Activated T-cell treated with anti-CD3 and anti-CD28 coated beads for 4 hours (primary cell): ENCODE measurements at places on chromosomes 11 and 22.
A peak's percentile ranks its signal among the peaks of the same experiment; 100 is the strongest.

DNA sequence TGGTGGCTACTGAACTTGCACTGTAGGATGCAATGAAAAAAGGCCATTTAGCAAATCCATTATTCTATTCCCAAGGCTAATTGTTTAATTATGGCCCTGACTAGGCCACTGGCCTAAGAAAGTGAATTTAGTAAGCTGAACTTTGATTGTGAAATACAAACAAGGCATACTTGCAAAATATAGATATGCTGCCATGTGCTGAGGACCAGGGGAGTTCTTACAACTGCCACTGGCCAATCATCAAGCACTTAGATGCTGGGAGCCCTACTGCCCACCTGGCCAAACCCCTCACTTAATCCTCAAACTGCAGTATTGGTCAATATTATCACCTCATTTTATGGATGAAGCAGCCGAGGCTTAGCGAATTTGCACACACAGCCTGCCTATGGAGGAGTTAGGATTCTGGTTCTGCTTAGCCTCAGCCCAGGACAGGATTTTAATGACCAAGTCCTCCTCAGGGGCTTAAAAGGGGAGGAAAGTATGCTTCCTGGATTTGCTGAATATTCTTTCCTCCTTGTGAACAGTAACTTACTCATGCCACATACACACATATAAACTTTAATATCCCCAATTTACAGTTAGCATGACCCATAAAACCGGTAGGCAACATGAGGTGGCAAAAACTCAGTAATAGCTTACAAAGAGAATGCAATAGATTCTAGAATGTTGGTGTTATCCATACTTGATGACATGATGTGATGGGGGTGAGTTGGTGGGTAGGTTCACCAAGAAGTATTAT lies 39.3 kb downstream of the CD44 start:
- no peak for DNase-seq

GRCh38 chr22:36395055-36395849 lies 7.5 kb upstream of the MYH9 start:
- no peak for DNase-seq

GRCh38 chr11:63986156-63986931 lies at the start of gene OTUB1:
Gene OTUB1 (plus strand): TSS chr11:63986438. CDS start chr11:63986457, 19 bp downstream.
- peak; percentile 81 for DNase-seq

DNA sequence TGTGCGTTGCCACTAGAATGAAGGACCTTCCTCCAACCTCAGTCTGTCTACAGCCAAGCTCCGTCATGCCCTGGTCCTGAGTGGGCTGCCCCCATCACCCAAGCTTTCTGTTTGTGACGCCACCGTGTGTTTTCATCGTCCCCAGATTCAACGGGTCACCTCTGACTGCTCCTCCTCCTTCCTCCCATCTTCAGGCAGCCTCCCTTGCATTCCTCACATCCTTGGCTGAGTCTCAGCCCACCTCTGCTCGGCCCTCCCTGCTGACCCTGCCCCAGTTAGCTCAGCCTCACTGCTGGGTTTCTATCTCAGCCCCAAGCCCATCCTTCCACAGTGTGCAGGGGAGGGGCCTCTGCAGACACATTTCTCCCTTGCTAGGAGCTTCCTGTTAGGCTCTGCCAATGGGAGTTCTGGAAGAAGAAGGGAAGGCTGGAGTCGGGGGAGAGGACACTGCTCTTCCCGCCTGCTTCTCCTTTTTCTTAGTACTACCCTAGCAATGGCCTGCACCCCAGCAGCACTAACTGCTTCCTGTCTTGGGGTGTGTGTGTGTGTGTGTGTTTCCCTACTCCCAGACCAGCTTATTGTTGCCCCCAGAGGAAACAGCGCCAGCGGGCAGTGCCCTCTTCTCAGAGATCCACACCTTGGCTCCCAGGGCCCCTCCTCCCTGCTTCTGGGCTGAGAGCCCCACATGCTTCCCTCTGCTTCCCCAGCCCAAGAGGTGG lies 5.2 kb downstream of the IFT27 start:
- DNase-seq, result no peak

- DNase-seq, result no peak
Observed at GRCh38 chr22:37752189-37753087, 55.3 kb upstream of the GCAT start.

DNA sequence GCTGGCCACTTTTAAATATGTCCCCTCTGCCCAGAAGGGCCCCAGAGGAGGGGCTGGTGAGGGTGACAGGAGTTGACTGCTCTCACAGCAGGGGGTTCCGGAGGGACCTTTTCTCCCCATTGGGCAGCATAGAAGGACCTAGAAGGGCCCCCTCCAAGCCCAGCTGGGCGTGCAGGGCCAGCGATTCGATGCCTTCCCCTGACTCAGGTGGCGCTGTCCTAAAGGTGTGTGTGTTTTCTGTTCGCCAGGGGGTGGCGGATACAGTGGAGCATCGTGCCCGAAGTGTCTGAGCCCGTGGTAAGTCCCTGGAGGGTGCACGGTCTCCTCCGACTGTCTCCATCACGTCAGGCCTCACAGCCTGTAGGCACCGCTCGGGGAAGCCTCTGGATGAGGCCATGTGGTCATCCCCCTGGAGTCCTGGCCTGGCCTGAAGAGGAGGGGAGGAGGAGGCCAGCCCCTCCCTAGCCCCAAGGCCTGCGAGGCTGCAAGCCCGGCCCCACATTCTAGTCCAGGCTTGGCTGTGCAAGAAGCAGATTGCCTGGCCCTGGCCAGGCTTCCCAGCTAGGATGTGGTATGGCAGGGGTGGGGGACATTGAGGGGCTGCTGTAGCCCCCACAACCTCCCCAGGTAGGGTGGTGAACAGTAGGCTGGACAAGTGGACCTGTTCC lies 46.5 kb downstream of the GRAMD4 start:
- no peak for DNase-seq

- DNase-seq, result no peak
Observed at GRCh38 chr11:119943298-119943655, 194.6 kb downstream of the TRIM29 start.

GRCh38 chr22:45781459-45781858 lies 109.8 kb downstream of the ATXN10 start:
- DNase-seq, result no peak

DNA sequence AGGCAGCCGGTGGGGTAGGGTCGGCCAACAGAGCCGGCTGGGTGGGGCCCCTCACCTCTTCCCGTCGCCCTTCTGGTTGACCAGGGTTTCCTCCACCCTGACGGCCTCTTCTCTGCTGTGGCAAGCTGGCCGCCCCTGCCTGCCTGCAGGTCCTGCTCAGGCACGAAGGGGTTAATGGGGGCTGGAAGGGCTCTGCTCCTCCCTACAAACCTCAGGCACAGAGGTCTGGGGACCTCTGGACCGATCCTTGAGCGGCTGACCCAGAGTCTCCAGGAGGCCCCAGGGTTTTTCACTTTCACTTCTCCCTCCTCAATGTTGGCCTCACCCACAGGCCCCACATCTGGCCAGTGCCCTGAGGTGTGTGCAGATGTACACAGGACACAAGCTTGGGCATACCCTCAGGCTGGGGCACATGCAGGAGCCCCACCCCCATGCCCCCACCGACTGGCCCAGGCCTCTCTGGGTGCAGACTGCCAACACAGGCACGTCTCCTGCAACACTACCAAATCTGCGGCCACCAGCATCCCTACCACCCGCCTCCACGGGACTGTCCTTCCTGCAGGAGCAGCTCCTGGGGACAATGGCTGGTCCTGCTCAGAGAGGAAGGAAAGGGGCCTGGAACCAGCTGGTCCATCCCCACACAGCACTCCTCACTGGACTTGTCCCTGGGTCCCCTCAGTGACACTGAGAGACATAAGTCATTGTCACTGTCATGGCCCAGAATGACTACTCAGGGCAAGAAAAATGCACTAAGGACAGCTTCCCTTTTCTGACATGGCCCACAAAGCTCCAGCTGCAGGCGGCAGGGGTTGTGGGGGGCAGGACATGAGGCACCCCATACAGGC lies 3.2 kb upstream of the TBX1 start:
- DNase-seq, result no peak
